ENCODE measurements at places on chromosomes 11 and 22.

DNA sequence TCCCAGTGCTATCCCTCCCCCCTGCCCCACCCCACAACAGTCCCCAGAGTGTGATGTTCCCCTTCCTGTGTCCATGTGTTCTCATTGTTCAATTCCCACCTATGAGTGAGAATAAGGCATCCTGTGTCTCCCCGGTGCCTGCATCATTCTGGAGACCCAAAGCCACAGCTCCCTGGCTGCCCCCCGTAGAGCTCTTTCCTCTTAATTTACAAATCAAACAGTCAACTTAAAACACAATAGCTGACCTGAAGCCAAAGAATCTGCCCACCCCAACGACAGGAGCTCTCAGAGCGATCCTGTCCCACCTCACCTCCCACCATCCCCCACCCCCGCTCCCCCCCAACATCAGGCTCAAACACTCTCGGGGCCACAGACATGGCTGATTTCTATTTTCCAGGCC lies 558.3 kb downstream of the BRD1 start:
- no peak for DNase-seq

- no peak for DNase-seq
Observed at GRCh38 chr22:26828311-26828710, 170.9 kb downstream of the MIAT start.

DNA sequence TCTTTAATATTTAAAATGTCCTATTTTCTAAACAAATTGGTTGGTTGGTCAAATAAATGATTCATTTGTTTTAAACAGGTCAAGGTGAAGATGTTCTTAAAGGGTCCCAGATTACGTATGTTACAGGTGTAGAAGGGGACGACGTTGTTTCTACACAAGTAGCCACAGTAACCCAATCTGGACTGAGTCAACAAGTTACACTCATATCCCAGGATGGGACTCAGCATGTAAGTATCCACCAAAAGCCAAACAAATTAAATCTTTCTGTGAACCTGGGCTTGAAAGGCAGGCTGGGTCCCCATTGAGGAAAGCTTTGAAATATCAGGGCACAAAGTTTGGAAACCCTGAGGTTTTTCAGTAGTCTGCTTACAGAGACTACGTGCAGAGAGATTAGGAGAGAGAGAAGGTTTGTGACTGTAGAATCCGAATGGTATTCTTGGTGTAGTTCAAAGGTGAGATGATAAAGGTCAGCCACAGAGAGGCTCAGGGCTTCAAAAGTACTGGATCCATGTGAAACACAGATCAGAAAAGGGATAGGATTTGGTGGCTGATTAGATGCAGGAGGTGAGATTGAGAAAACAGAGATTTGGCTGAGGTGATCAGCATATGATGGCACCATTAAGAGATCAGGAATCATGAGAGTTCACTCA lies 51.7 kb downstream of the ZNF143 start:
- no peak for DNase-seq

DNA sequence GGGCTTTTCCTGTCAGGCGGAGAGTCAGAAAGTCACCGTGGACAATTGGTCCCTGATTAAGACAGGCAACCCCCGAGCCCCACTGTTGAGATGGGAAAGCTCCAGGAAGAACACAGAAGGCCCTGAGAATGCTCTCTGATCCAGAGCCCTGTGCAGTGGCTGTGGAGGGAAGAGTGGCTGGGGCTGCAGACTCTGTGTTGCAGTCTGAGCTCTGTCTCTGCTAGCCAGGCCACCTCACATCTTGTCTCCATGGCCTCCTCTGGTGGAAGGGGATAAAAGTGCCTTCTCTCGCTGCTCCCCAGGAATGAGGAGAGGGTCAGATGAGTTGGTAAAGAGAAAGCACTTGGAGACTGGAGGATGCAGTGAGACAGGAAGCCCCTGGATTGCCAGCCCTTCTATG lies 141.2 kb downstream of the CEP164 start:
- DNase-seq: no peak

DNA sequence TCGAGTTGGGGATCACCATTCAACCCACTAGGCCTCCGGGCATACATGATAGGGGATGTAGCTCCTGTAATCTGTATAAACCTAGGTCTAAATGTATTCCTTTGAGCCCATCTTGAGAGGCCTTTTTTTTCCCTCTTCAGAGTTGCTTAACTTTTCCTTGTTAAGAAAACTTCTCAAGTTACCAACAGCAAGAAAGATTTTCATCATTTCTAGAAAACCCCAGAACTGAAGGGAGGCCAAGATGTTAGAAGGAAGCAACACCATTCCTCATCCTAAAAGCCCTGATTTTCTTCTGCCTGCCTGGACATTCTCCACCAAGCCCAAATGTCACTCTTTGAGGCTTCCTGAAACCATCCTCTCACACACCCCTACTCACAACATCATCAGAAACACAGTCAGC lies 79.4 kb downstream of the TMPRSS5 start:
- no peak for DNase-seq

DNA sequence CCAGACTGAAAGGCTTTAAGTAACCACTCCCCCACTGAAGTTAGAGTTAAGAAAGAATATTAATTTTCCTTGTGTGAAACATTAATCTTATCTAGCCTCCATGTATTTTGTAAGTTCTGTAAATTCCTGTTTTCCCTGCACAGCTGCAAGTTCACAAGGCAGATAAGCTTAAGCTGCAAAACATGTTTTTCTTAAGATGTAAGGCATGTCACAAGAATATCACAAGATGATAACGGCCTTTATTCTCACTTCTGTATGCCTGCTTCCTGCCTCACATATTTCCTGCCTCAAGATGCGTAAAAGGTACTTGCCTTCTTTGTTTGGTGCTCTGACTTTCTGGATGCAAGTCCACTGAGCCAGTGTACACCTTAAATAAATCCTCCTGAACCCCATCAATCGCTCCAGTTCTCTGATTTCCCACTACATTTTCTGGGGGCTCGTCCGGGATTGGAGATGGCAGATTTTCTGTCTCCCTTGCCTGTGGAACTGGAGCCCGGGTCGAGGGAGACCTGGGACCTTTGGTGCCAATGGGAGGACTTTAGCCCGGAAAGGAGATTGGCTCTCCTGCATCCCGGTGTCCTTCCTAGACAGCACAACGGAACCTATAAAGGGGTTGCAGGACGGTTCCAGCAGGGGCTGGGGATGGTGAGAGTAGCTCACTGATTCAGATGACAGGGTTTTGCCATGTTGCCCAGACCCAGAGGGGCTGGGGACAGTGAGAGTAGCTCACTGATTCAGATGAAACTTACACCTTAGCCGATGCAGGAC lies 30.2 kb downstream of the PPARA start:
- no peak for DNase-seq

- DNase-seq: no peak
Observed at GRCh38 chr11:72308226-72309073, 64.5 kb upstream of the PHOX2A start.

GRCh38 chr11:72724851-72725723 lies 27.1 kb downstream of the ARAP1 start:
- peak; percentile 60 for DNase-seq

- DNase-seq: no peak
Observed at GRCh38 chr11:7546324-7546791, 32.6 kb downstream of the PPFIBP2 start.

- DNase-seq: no peak
Observed at GRCh38 chr11:72321381-72321996, 77.5 kb upstream of the PHOX2A start.

GRCh38 chr22:37679670-37680069 lies 4.2 kb downstream of the LGALS1 start:
- no peak for DNase-seq

DNA sequence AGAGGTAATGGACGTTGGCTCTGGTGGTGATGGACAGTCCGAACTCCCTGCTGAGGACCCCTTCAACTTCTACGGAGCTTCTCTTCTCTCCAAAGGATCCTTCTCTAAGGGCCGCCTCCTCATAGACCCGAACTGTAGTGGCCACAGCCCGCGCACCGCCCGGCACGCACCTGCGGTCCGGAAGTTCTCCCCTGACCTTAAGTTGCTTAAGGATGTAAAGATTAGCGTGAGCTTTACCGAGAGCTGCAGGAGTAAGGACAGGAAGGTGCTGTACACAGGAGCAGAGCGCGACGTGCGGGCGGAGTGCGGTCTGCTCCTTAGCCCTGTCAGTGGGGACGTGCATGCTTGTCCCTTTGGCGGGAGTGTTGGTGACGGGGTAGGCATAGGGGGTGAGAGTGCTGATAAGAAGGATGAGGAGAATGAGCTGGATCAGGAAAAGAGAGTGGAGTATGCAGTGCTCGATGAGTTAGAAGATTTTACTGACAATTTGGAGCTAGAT lies 6.1 kb downstream of the DGCR8 start:
- DNase-seq: no peak

DNA sequence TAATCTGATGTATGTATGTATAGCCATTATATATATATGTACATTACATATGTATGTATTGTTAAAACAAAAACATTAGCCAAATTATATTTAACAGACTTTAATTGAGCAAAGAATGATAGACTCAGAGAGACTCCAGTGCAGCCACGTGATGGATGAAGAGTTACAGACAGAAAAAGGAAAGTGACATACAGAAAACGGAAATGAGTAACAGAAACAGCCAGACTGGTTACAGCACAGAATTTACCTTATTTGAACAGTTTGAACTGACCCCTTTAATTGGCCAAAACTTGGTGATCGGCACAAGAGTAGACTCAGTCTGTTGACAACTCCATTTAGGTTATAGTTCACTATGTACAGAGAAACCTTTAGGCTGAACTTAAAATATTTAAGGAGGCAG lies 35.0 kb downstream of the CHORDC1 start:
- no peak for DNase-seq

GRCh38 chr11:72681226-72682153 lies 7.3 kb upstream of the PDE2A start:
- no peak for DNase-seq

- no peak for DNase-seq
Observed at GRCh38 chr11:126522606-126523005, 167.1 kb downstream of the ST3GAL4 start.

GRCh38 chr22:50713571-50714056 lies 24.4 kb upstream of the ACR start:
- DNase-seq: no peak

- DNase-seq: no peak
Observed at GRCh38 chr11:132318421-132319157, 948.2 kb downstream of the NTM start.

GRCh38 chr11:128884054-128884453 lies 7.1 kb upstream of the KCNJ5 start:
- DNase-seq: no peak

- DNase-seq: no peak
Observed at GRCh38 chr11:88307749-88308425, 29.6 kb downstream of the CTSC start.

GRCh38 chr11:3101921-3102640 lies 44.9 kb upstream of the CARS1 start:
- DNase-seq: no peak

GRCh38 chr11:88312628-88313027 lies 24.9 kb downstream of the CTSC start:
- DNase-seq: no peak

GRCh38 chr11:16186680-16187079 lies 169.7 kb downstream of the SOX6 start:
- DNase-seq: no peak

DNA sequence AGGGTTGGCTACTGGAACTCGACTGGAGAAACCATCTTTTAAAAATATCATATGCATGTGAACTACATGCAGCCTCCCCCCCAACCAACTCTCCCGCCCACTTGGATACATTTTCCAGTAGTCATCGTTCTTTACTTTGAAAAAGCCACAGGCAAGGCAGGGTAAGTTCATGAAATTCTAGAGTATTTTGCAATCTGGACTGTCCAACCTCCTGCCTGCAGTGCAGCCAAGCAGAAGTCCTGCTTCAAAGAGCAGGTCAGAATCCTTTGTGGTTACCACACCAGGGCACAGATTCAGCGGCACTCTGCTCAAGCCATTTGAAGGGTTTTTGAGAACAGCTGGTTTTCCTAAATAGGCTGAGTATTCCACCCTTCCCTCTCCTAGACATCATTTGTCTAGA lies 12.1 kb downstream of the ELF5 start:
- DNase-seq: no peak

GRCh38 chr22:37865510-37865909 lies 16.3 kb downstream of the EIF3L start:
- DNase-seq: no peak

- no peak for DNase-seq
Observed at GRCh38 chr11:59756558-59756840, 1.3 kb downstream of the STX3 start.

DNA sequence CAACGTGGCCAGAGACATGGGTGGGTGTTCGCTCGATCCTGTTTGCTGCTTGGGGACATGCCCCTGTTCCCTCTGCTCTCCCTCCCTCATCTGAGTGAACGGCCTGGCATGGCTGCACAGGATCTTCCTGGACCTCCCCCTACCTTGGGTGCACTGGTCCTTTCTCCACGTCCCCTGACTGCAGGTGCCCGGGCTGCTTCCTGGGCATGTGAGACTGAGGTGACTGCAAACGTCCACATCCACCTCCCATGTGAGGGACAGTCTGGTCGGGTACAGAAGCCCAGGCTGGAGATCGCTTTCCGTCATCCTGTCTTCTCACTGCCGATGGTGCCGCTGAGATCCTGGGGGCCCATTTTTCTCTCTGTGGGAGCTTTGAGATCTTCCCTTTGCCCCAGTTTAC lies 11.8 kb downstream of the SULT4A1 start:
- no peak for DNase-seq

DNA sequence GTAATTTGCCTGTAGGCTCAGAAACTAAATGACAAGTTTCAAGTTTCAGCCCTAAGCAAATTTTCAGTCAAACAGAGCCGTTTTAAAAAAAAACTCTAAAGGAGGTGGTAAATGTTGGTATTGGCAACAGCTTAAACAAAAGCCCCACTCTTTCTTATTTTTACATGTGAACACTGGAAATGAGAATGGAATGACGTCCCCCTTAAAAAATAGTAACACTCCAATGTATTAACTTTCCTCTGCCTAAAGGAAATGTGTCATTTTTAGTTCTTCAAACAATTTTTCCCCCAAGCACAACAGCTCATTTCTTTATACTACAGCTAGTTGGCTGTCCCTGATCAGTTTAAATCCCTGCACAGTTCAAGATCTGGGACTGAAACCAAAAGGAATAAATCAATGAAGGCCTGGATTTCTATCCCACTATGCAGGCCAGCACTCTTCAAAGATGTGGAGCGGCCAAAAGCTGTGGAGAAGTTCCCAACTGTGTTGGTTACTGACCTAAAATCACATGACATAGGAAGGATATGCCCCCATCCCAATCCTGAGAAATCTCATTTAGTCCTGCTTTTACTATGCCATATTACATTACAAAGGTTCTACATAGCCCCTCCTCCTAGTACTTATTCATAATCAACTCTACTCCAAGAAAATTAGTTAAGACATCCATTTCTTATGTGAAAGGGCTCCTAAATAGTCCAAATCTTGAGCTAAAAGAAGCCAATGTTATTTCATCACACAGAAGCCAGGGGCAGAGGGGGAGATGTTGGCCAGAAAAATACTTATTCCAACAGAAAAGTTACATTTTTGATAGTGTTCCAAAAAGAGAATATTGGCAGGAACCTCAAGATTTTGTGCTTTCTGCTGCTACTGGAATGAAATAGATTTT lies 95.9 kb downstream of the CADM1 start:
- DNase-seq: no peak

Measured in activated CD4-positive, alpha-beta T cell treated with anti-CD3 and anti-CD28 coated beads for 1 hour (primary cell).